ENCODE measurements at places on chromosomes 6 and 20. TPM values are rescaled to one million over a fixed set of nuclear protein-coding genes. Genes with fewer than 3 reads are reported as not detected.

DNA sequence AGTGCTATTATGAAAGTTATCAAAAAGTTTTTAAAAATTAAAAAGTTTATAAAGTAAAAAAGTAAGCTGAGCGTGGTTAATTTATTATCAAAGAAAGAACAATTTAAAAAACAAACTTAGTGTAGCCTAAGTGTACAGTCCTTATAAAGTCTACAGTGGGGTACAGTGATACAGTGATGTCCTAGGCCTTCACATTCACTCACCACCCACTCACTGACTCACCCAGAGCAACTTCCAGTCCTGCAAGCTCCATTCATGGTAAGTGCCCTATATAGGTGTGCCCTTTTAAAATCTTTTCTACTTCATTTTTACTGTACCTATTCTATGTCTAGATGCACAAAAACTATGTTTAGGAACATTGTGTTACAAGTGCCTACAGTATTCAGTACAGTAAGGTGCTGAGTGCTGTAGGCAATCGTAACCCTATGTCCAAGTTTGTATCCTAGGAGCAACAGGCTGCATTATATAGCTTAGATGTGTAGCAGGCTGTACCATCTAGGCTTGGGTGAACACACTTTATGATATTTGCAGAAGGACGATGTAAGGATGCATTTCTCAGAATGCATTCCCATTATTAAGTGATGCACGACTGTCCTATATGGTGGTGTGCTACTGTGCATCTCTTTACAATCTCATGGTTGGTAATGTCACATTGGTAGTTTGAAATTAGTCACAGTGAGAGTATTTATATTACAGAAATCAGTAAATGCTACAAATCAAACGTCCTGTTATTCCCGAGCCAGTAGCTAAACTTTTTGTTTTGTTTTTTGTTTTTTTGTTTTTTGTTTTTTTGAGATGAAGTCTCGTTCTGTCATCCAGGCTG is 158.3 kb downstream of the GMPR start:
- no peak for DNase-seq

Gene RAET1L
- total RNA-seq = 1.4 TPM

DNA sequence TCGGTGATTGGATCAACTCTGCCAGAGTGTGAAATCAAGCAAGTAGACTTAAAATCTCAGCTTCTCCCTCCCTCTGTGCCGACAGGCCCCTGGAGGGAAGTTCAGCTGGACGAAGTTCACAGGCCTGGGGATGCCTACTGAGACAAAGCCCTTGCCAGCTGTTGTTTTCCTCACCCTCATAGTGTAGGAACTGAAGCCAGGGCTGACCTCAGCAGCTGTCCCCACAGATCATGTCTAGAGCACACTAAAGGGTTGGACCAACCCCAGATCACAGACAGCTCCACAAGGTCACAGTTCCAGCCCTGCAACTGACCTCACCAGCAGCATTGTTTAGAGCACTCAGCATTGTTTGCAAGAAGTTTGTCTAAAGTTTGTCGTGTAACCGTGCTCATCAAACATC is 261.9 kb upstream of the ECI2 start:
- DNase-seq = peak; percentile 12

Gene RRAGD
- 1.1 TPM for total RNA-seq

Gene THBS2
- 194 TPM for total RNA-seq

Gene CFB
- total RNA-seq = 2.2 TPM

- DNase-seq = no peak
Measured at GRCh38 chr6:113600551-113601339, 256.4 kb upstream of the MARCKS start.

Gene PRL
- total RNA-seq = not detected

DNA sequence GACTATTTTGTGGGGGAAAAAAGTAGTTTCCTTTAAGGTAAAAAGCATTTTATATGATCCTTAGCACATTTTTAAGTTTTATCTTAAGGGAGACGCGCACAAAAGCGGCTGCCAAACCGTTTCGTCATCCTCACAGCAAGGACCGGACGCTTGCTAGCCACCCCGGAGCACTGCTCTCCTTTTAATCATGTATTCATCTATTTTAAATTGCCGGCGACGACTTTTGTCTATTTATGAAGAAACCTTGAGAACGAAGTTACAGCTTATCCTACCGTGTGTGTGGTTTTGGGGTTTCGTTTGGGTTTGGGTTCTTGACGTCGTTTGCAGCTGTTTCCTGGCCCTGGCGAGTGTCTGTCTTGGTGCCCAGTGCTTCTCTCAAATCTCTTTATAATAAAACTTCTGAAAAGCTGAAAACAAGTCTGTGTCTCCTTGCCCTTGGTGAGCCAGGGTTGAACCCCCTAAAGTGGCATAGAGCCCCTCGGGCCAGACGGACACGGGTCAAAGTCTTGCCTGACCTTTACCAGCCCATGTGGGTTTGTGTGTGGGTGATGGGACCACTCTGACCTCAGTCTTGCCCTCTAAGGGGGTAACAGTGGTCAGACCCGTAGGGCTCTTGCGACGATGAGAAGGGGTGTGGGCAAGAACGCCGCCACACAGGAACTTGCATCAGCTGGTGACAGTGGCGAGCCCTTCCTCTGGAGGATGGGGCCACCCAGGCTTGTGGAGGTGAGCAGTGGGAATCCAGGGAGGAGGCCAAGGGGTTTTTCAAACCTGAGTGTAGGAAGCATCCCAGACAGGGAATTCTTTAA is 117.6 kb downstream of the JPH2 start:
- no peak for DNase-seq

DNA sequence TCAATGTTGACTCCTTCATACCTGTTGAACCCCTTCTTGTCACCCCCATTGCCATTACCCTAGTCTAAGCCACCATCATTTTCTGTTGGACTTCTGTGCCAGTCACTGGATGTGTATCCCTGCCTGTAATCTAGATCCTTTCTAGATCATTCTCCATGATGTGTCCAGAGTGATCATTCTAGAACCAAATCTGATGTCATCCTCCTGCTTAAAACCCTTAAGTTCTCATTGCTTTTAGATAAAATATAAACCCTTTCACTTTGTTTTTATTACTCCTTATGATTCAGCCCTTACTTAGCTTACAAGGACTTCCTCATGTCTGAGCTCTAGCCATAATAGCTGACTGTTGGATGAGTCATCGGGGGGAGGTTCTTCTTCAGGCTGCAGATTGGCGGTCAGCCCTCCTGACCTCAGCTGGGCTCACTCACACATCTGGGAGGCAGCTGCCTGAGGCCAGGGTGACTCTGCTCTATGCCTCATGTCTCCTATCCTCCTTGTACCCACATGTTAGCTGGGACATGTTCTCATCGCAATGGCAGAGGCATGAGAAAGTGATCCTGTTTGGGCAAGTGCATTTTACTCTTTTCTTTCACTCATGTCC is 287.6 kb downstream of the ESR1 start:
- DNase-seq = peak; percentile 91

Gene CST5
- not detected for total RNA-seq

- DNase-seq = no peak
Measured at GRCh38 chr6:63799813-63800212, 164.2 kb downstream of the PHF3 start.

Gene MLN
- not detected for total RNA-seq

GRCh38 chr6:111087871-111088667 is 766 bp downstream of the SLC16A10 start:
- DNase-seq = no peak

Gene MCHR2
- total RNA-seq = not detected

GRCh38 chr6:151762817-151763216 is 44.7 kb upstream of the ESR1 start:
- no peak for DNase-seq

- DNase-seq = no peak
Measured at GRCh38 chr6:131937226-131937625, 13.9 kb downstream of the CCN2 start.

GRCh38 chr6:162753775-162754174 is 26.0 kb downstream of the PACRG start:
- DNase-seq = no peak

DNA sequence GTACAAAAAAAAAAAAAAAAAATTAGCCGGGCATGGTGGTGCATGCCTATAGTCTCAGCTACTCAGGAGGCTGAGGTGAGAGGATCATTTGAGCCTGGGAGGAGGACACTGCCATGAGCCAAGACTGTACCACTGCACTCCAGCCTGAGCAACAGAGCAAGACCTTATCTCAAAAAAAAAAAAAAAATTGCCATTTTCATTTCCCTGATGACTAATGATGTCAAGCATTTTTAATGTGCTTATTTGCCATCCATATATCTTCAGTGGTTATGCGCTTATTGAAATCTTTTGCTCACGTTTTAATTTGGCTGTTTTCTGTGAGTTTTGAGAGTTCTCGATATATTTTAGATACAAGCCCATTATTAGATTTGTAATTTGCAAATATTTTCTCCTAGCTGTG is 46.7 kb downstream of the PFDN4 start:
- peak; percentile 22 for DNase-seq

GRCh38 chr6:160391419-160392116 is 43.4 kb downstream of the SLC22A3 start:
- peak; percentile 52 for DNase-seq

Gene ME1
- 16.3 TPM for total RNA-seq

GRCh38 chr20:46939031-46939965 is 44.7 kb downstream of the EYA2 start:
- DNase-seq = no peak

GRCh38 chr6:52566201-52566600 is 10.7 kb downstream of the TRAM2 start:
- DNase-seq = no peak

GRCh38 chr6:5174756-5175549 is 85.8 kb downstream of the LYRM4 start:
- no peak for DNase-seq

Gene SIRPA
- 38.1 TPM for total RNA-seq

GRCh38 chr6:160102399-160102798 is 19.2 kb upstream of the SLC22A1 start:
- DNase-seq = no peak

Gene MCM3
- total RNA-seq = 1,027 TPM

DNA sequence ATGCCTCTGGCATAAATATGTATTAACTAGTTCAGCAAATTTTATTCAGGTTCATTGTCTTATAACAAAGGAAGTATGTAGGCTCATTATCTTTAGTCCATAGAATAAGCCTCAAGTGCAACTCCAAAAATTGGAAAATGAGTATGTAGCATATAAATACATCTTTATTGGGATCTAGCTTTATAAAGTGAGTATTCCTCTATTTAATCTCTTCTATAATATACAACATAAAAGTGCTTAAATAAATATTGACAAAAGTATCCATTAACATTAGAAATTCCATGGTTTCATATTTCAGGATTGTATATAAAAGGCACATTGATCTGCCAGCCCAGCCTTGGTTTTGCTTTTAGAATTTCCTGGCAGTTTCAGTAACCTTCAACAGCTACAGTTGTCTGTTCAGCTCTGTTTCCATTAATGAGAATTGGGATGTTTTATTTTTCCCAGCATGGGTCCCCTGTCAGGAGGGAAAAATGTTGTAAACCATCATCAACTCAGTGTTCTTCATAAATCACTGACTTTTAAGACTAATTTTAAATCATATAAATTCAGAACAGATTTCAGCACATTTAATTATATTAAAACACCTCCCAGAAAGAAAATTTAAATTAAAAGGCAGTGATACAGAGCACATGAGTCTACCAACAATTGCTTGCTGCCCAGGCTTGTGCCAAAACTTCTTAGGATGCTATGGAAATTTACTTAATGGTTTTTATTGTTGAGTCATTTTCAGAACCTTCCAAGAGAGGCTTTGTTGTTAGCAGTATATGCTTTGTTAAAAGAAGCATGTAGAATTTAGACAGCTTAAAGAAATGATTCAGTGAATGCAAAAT is 119.7 kb downstream of the ADGRG6 start:
- DNase-seq = peak; percentile 37

Gene TBPL1
- 40.7 TPM for total RNA-seq

DNA sequence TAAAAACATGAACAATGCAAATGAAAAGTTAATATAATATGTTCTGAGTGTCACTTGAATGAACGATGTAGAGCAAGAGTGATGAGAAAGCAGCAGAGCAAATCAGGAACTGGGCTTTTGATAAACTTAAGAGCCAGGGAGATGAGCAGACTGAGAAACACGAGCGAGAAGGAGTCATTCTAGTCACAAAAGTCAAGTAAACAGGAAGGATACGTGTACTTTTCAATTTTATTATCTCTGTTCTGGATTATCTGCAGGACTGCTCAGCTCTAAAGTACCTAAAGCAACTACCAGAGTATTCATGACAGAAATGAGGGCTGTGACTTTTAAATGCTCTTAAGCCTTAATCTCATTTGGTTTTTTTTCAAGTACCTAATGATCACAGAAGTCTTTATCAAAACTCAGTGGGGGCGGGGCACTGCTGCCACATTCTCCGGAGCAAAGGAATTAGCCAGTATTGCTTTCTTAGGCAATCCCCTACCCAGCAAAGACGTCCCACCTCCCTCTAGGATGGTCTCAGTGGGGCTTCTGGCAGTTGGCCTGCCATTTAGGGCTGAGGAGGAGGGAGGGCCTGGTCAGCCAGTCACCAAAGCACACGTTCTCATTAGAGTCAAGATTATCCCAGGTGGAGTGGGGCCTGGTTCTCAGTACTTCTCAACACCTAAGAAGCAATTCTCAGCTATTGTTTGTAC is 8.6 kb downstream of the MAN1A1 start:
- no peak for DNase-seq

Gene OR2H1
- not detected for total RNA-seq

Gene TINAG
- not detected for total RNA-seq

DNA sequence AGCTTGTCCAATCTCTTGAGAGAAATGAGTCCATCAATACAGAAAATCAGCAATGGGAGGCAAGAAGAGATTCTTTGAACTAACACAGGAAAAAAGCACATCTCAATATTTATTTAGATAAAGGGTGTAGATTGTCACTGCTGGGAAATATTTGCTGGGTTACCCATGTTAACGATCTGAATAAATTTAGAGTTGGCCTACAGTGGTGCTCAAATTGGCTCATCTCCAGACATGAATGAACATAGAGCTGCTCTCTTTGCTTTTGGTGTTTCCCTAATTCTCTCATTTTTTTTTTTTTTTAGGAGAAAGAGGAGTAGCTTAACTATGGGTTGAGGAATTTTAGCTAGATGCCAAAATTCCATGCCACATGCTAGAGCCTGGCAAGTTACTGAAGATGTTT is 471.2 kb downstream of the PKHD1 start:
- peak; percentile 9 for DNase-seq

Gene ASIP
- not detected for total RNA-seq

Gene GABRR1
- total RNA-seq = not detected

Gene SYNDIG1
- total RNA-seq = 0.33 TPM
